ENCODE measurements at places on chromosomes 5 and 9.

DNA sequence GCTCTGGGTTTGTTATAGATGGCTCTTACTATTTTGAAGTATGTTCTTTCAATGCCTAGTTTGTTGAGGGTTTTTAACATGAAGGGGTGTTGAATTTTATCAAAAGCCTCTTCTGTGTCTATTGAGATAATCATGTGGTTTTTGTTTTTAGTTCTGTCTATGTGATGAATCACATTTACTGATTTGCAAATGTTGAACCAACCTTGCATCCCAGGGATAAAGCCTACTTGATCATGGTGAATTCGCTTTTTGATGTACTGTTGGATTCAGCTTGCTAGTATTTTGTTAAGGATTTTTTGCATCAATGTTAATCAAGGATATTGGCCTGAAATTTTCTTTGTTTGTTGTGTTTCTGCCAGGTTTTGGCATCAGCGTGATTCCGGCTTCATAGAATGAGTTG is 25.5 kb downstream of the CCDC180 start:
- DNase-seq = no peak

DNA sequence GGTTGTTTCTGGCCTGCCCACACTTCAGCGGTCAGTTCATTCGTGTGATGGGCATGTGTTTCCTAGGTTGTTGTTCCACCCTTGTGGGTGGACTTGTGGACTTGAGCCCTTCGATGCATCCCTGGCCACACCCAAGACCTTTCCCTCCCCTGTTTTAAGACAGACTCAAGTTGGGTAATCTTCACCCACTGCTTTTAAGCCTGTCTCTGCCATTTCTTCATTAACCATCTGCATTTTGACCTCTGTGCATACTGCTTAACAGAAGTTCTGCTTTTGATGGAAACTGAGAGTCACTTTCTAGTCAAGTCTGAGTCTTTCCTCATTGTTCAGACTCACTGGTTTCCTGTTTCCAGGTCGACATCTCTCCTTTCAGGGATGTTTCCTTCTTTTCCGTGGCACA is 233.7 kb downstream of the ARHGEF28 start:
- DNase-seq = no peak

DNA sequence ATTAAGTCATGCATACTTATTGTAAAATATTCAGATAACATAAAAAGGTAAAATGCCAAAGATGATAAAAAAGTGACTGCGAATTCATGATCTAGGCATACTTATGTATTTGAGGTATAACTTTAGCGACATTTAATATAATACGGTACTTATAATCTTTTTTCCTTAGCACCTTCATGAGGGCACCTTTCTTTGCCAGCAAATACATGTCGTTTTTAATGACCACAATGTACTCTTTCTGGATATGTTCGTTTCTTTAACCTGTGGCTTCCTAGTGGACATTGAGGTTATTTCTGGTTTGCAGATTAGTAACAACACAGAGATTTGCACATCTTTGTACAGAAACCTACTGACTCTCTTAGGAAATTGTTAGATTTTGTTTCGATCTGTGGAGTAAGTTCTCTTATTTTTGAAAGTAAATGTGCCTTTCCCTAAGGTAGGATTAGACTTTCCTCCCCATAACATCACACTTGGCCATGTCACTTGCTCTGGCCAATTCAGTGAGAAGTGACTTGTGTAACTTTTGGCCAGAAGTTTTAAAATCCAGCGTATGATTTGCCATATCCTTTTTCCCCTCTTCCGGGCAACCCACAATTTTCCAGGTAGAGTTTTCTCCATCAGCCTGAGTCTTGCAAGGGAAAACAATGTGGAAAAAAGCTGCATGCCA is 24.4 kb downstream of the ANKRD33B start:
- no peak for DNase-seq

GRCh38 chr5:102975457-102976182 is 144.3 kb downstream of the GIN1 start:
- no peak for DNase-seq

GRCh38 chr5:80967500-80968181 is 7.5 kb downstream of the RASGRF2 start:
- DNase-seq = no peak

- DNase-seq = no peak
Observed at GRCh38 chr9:85212887-85213286, 528.9 kb downstream of the AGTPBP1 start.

DNA sequence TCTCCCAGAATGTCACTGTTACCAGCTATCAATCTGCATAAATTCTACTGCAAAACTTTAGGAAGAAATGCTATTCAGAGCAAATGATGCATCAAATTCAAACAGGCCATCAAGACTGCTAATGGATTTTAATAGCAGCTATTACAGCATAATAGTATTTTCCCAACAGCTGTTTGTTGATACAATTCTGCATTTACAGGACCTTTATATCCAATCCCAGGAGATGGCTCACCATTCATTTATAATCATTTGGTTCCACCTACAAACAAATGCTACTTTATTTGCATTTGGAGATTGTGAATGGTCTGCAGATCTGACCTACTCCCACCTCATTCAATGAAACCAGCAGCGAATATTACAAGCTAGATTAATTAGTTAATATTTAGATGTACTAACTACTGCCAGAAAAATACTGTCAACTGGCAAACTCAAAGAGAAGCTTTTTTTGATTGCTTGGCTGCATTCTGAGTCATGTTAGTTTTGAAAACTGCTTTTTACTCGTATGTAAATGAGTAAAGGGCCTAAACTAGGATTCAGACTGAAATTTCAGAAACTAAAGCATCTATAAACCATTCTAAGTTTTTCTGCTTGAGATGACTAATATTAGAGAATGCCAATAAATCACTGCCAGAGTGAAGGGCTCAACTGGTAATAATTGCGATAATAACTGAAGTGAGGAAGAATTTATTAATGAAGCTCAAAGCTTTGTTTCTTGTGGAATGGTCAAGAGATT is 7.1 kb upstream of the PCA3 start:
- peak; percentile 47 for DNase-seq

- no peak for DNase-seq
Observed at GRCh38 chr5:5369051-5369605, 53.3 kb upstream of the ICE1 start.

- no peak for DNase-seq
Observed at GRCh38 chr5:34632807-34633422, 23.2 kb upstream of the RAI14 start.

DNA sequence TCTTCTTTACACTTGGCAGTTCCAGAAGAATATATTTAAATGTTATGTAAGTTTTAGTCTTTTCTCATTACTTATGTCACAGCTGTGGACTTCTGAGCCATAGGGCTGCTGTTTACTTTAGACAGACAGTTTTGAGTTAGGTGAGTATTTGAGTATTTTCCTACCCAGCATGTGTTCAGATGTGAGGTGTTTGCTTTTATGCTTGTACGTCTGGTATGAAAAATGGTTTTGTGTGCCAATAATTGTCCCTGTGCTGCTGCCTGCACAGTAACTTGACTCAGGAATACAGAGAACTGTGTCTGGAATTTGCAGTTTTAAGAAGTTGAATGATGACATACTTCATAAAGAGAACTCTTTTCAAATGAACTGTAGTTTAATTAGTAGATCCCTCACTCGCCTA is 20.8 kb downstream of the MEGF10 start:
- DNase-seq = peak; percentile 80

GRCh38 chr9:757246-757881 is 84.1 kb upstream of the DMRT1 start:
- no peak for DNase-seq

DNA sequence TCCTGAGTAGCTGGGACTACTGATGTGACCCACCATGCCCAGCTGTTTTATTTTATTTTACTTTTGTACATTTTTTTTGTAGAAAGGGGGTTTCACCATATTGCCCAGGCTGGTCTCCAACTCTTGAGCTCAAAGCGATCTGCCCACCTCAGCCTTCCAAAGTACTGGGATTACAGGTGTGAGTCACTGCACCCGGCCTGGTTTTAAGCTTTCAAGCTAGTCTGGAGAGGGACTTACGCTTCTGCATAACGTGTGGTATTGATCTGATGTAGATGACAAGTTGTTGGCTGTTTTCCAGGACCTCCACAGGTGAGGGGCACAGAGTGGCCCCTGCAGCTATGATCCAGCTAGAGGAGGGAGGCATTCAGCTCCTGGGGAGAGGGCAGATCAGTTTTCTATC is 6.8 kb upstream of the CCL21 start:
- DNase-seq = no peak

GRCh38 chr5:107809201-107810034 is 138.7 kb upstream of the EFNA5 start:
- DNase-seq = no peak

- no peak for DNase-seq
Observed at GRCh38 chr9:33172256-33173238, 5.4 kb upstream of the B4GALT1 start.

DNA sequence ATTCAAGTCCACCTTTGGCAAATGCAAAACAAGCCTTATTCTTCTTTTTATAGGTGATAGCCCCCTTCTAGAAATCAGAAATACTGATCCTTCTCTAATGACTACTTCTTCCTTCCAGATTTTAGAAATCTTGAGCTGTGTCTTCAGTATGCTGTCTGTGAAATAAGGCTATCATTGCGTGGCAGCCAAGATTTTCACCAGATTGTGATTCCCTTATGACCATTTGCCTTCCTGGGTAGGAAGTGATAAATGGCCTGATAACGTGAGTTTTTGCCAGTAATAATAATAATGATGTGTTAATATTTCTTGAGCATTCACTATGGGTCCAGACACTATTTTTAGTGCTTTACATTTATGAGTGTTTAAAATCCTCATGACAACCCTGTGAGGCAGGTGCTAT is 80.9 kb downstream of the PIP5K1B start:
- no peak for DNase-seq

- DNase-seq = no peak
Observed at GRCh38 chr9:137975527-137975913, 97.9 kb downstream of the CACNA1B start.

- no peak for DNase-seq
Observed at GRCh38 chr9:90325913-90326653, 316.5 kb downstream of the DIRAS2 start.

- DNase-seq = no peak
Observed at GRCh38 chr5:136754216-136754615, 388.9 kb upstream of the TRPC7 start.

- DNase-seq = no peak
Observed at GRCh38 chr5:125047871-125048270, 301.4 kb upstream of the ZNF608 start.

DNA sequence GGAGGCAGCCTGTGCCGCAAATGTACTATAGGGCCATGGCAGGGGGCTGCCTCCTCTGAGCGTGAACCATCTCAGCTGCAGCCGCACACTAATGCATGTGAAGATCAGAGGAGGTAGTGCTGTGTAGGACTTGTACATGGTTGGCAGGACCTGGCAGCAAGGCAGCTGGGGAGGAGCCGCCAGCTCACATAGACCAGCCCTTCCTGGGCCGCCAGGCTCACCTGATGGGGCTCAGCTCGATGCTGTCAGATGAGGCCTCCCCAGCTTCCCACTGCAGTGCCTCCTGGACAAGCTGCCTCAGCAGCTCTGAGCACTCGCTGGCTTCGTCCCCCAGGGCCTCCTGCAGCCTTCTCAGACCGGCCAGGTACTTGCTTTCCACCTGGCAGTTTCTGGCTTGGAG is 18.0 kb upstream of the CORO2A start:
- DNase-seq = no peak

GRCh38 chr5:139848508-139849100 is 53.0 kb downstream of the PSD2 start:
- no peak for DNase-seq

DNA sequence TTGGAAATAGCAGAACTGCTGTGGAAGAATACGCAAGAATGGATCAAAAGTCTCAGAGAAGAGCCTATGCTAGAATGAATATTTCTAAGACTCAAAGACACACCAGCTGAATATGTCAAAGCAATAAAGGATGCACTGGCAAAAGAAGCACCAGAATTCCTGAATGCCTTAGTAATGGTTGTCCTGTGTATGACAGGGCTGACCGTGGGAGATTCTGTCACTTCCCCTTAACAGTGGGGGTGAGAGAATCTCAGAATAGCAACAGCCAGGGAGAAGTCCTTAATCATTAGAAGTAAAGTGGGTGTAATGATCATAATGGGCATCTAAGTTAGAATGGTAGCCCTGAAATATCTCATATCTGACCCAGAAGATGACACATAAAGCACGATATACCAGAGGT is 14.6 kb upstream of the PRR16 start:
- DNase-seq = no peak

DNA sequence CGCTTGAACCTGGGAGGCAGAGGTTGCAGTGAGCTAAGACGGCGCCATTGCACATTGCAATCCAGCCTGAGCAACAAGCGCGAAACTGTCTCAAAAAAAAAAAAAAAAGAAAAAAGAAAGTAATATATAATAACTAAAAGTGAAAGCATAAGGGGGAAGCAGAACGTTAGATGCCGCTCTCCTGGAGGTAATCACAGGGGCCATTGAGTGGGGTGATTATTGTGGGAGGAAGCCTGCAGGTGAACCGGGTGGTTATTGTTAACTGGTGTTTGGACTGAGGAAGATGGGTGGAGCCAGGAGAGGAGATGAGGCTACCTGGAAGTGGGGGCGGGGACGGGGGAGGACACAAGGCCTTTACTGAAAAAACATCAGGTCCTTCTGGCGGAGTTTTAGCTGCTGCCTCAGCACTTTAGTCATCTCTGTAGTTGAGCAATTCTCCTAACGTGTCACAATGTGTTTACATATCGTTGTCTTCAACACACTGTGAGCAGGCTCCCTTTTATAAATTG is 5.3 kb upstream of the TJP2 start:
- peak; percentile 77 for DNase-seq

GRCh38 chr5:147853372-147853987 is 22.0 kb upstream of the SPINK1 start:
- no peak for DNase-seq

GRCh38 chr5:140794595-140795258 is at the start of gene PCDHA2:
TSS of gene PCDHA2 (plus strand) at chr5:140794852.
- no peak for DNase-seq

- DNase-seq = no peak
Observed at GRCh38 chr5:74275171-74275992, 365.1 kb downstream of the ENC1 start.

DNA sequence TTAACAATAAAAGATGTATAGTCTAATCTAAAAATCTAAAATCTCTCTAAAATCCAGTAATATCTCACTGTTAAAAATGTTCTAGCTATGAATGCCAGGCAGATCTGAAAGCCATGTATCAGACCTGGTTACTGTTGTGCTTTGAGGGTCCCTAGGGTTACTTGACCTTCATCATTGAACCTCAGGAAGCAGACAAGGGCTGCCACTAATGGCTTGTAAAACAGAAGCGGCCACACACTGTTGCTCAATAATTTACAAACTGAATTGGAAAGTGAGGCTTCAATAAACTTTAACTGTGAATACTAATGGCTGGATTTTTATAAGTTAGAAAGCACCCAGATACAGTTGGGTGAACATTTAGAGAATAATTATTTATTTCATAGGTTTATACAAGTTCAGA is 198.0 kb upstream of the RPS23 start:
- no peak for DNase-seq

GRCh38 chr5:88438006-88438405 is 169.4 kb upstream of the TMEM161B start:
- no peak for DNase-seq

GRCh38 chr5:14748180-14748900 is 83.8 kb downstream of the OTULIN start:
- no peak for DNase-seq

GRCh38 chr5:128749136-128749898 is 211.3 kb upstream of the FBN2 start:
- DNase-seq = no peak
